ENCODE measurements at places on chromosomes 2 and 18.

GRCh38 chr2:101985793-101986164, 6.0 kb upstream of the IL1R2 start:
- no peak for DNase-seq
- peaks cover 9% of the 10 kb centered on the region for H3K36me3 ChIP-seq
- no peaks in the 10 kb centered on the region for H3K27me3 ChIP-seq
- H3K27ac ChIP-seq = no peak overlapping the region

DNA sequence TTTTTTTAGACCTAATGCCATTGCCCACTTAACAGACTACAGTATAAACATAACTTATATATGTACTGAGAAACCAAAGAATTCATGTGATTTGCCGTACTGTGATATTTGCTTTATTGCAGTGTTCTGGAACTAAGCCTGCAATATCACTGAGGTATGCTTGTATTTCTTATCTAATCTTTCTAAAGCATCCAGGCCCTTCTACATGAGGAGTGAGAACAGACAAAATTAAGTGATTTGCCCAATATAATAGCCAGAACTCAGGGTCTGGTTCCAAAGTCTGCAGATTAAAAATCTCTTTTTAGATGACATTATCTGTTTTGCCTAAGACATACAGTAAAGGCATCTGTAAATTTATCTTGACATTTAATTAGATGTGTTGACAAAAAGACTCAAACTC, 41.9 kb downstream of the BMPR2 start:
- H3K27me3 ChIP-seq = no peaks in the 10 kb centered on the region
- no peak overlapping the region for H3K4me3 ChIP-seq
- DNase-seq = no peak
- no peaks in the 10 kb centered on the region for H3K36me3 ChIP-seq

DNA sequence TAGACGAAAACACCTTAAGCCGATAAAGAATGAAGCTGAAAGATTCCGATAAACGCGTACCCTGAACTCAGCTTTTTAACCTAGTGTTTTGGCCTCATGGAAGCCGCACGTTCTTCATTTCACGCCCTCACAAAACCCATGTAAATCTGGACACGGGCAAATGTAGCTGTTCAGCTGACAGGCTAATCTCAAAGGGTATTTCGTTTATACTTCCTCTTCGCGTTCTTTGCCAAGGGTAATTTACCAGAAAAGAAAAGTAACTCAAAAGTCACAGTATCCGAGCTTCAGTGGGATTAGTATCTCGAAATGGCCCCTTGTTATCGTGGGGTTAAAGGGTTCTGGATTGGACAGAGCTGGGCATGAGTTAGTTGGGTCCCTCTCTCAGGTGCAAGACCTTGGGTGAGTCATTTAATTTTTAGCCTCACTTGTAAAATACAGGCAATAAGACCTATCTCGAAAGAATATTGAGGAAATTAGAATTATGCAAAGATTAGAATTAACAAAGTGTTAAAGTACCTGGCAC, 22.0 kb upstream of the STPG4 start:
- peaks cover 53% of the 10 kb centered on the region for H3K4me1 ChIP-seq
- H3K36me3 ChIP-seq = peaks cover 28% of the 10 kb centered on the region
- H3K27me3 ChIP-seq = no peaks in the 10 kb centered on the region
- no peak for DNase-seq
- peak overlapping the region; percentile 100 for H3K4me3 ChIP-seq
- peak overlapping the region; percentile 100 for H3K27ac ChIP-seq

DNA sequence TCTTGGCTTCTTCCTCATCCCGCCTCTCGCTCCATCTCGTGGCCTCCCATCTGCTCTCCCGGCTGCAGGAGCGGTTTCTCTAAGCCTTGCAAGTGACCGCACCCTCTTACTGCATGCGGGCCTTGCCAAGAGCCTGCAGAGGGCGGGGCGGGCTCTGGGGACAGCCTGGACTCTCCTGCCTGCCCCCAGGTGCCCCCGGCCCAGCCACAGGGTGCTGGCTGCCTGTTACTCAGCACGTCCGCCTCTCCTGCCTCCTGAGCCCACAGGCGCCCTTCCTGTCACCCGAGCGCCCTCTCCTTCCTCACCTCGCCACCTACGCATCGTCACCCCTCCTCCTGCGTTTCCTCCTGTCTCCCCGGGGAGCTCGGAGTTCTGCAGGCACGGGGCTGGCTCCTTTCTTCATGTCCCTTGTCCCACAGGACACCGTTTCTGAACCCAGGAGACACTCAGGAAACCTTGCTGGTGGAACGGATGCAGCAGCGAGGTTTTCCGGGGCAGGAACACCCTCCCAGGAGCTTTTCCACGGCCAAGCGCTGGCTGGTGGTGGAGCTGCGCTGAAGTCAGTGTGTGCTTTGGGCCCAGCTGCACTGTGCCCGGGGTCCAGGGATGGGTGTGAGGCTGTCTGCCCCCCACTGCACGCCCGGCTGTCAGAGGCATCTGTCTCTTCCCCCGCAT, 28.5 kb downstream of the HPCAL1 start:
- peaks cover 73% of the 10 kb centered on the region for H3K4me1 ChIP-seq
- H3K36me3 ChIP-seq = peaks cover 14% of the 10 kb centered on the region
- no peaks in the 10 kb centered on the region for H3K27me3 ChIP-seq
- DNase-seq = peak; percentile 52

GRCh38 chr2:202169131-202169530, 69.3 kb downstream of the SUMO1 start:
- no peak overlapping the region for H3K4me3 ChIP-seq
- H3K4me1 ChIP-seq = no peaks in the 10 kb centered on the region
- peaks cover 9% of the 10 kb centered on the region for H3K27me3 ChIP-seq
- H3K36me3 ChIP-seq = no peaks in the 10 kb centered on the region
- DNase-seq = no peak

- DNase-seq = no peak
- H3K4me3 ChIP-seq = no peak overlapping the region
- no peaks in the 10 kb centered on the region for H3K36me3 ChIP-seq
- no peaks in the 10 kb centered on the region for H3K4me1 ChIP-seq
- no peak overlapping the region for H3K27ac ChIP-seq
Measured at GRCh38 chr2:98334439-98335078, 11.7 kb upstream of the CNGA3 start.

- peaks cover 6% of the 10 kb centered on the region for H3K4me1 ChIP-seq
- H3K4me3 ChIP-seq = no peak overlapping the region
- no peak for DNase-seq
- no peaks in the 10 kb centered on the region for H3K27me3 ChIP-seq
- H3K27ac ChIP-seq = no peak overlapping the region
Measured at GRCh38 chr2:70477441-70477844, 76.2 kb downstream of the TGFA start.

Data from central memory CD8-positive, alpha-beta T cell (primary cell).